HFFc6 (cell line): ENCODE measurements at places on chromosomes 1 and 21. TPM values are rescaled to one million over a fixed set of nuclear protein-coding genes. Genes with fewer than 3 reads are reported as not detected.

DNA sequence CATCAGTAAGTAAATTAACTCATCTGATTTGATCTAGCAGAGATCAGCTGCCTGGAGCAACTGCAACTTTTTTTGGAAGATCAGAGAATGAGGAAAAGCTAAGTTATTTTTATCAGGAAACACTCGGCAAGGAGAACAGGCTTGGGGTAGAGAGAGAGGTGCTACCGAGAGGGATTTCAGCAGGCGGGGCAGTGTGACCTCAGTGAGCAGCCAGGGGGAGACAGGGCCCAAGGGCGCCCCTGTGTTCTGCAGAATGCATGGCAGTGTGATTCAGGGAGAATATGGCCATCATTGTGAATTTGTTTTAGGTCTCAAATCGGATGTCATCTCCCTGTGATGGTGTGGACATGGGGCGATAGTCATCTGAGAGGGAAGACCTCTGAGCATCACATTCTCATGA lies 484.1 kb upstream of the VAMP3 start:
- DNase-seq = no peak

AGMAT gene
- total RNA-seq = 0.07 TPM in 1 of 3 replicates, not detected in the others

DNA sequence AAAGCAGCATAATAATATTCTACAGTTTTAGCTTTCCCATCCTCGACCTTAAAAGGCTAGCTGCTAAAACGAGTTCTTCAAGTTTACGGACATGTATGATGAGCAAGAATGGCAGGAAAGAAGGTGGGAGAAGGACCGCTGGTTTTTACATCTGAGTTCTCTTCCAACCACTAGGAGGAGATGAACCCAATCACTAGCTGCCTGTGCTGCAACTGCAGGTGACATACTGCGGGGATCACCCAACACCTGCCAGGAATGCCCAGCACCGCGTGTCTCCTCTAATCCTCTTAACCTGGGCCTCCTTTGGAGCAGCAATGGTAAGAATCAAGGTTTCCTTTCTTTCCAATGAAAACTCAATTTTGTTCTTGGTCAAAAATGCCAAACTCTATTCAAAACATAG lies 23.5 kb downstream of the TOR3A start:
- DNase-seq = no peak

GRCh38 chr1:11875094-11875493 lies 16.3 kb upstream of the NPPB start:
- no peak for DNase-seq

DNA sequence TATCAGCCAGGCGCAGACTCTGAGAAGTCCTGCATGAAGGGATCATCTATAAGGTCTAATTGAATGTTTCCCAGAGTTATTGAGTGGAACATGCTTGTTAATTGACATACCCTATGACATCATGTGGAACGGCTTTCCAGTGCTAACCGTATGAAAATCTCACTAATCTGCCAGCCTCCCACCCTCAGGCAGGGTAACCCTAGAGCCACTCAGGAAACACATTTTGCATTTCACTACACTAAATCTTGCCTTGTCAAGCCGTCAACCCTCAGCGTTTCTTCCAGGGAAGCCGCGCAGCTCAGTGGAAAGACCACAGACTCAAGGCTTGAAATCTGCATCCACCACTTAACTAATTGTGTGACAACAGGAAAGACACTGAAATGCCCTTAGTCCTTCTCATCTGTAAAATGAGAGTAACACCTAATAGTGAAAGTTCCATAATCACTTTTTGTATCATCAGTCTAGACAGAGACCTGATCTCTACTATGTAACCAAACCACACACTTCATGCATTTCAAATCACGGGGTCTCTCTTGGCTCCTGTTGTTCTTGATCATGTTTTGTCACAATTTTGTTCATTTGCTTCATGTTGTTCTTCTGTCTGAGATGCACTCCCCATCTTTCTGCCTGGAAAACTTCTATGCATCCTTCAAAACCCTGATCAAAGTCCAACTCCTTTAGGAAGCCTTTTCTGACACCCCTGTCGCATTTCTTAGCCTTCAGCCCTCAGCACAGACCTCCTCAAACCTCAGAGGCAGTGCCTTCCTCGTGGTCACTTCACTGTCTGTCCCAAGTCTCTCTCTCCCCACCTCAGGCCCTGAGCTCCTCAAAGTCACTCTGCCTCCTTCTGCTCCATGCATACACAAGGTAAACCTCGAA lies 246.5 kb downstream of the TOMM20 start:
- DNase-seq = no peak

ASAP3 gene
- total RNA-seq = 6.8 to 13.9 TPM (median 7.8 TPM) in 3 replicates

DNA sequence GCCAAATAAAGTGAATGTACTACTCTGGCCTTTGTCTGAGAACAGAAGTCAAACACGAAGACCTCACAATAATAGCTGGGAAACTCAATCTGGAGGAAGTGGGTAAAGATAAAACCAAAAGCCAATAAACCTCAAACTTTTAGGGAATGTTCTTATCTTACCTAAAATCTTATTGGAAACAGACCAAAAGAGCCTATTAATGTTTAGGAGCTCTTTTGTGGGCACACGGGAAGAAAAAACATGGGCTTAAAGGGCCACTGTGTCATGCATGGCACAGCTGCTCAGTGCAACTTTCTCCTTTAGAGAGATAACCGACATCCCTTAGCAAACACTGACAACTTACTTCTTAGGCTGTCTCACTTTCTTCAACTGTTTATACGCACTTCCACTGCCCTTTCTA lies 16.1 kb downstream of the EIF2B3 start:
- DNase-seq = peak; percentile 47

DNA sequence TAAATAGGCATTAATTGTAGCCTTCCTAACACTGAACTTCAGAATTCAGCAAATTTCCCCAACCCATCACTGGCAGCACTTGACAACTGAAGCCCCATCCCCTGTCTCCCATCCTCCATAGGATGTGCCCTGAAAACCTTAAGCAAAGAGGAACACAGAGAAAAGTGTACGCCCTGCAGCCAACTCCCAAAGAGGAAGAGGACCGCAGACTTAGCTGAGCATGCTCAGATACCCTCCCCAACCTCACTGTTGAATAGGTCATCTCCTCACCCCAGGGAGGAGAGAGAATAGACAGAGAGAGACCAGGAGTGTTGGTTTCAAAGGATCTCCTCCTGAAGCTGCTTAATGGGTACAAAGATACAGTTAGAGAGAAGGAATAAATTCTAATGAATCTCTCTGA lies 50.5 kb downstream of the CD2 start:
- DNase-seq = no peak

DNA sequence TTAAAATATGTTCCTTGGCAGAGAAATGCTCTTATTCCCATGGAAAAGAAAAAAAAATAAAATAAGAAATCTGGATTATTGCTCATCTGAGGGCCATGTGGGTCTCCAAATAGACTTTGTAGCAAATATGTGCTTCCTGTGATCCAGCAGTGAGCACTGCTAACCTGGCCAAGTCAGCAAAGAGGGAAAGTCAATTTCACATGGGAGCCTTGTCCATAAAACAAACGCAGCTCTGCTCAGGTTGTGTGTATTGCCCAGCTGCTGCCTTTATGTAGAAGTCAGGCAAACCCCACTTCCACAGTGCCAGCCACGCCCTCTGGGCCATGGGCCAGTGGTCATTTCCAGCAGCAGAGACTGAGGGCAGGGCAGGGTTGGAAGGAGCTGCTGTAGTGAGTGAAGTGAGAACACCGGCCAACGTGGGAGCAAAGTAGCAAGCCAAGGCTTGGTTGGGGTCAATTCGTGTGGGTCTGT lies 174.3 kb downstream of the LYPLAL1 start:
- no peak for DNase-seq

- no peak for DNase-seq
Measured at GRCh38 chr1:14340002-14340785, 258.3 kb upstream of the KAZN start.

DNA sequence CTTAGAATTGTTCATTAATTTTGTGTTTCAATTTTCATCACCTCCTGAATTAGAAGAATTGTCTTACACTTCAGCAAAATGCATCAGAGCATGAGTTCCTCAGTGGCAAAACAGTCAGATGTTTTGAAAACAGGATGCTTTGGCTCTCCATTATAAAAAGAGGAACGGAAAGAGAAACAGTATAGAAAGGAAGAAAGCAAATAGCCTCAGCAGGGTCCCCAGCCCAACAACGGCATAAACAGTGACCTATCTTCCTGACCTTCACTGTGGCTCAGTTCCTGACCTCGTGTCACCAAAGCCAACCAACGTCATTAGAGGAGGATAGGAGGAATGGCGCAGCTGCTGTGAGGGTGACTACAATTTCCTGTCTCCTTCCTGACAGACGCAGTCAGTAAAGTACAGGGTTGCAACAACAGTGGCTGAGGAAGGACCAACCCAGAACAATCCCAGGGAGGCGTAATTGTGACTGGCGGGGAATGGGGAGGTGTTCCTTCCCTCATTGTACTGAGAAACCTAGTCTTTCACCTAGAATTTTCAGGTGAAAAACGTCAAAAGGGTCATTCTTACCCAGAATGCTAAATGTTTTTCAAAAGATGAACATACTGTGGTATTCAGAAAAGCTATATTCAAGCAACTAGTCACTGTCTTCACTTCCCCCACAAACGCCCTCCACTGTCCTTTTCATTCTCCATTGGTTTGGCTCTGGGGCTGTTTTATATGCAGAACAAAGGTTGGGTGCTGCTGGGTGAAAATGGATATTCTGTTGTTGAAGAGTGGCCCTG lies 197.9 kb upstream of the SGIP1 start:
- DNase-seq = no peak

MYOM3 gene
- total RNA-seq = 0.03 to 0.05 TPM in 2 of 3 replicates, not detected in the other
